ENCODE measurements at places on chromosomes 1 and 21.

DNA sequence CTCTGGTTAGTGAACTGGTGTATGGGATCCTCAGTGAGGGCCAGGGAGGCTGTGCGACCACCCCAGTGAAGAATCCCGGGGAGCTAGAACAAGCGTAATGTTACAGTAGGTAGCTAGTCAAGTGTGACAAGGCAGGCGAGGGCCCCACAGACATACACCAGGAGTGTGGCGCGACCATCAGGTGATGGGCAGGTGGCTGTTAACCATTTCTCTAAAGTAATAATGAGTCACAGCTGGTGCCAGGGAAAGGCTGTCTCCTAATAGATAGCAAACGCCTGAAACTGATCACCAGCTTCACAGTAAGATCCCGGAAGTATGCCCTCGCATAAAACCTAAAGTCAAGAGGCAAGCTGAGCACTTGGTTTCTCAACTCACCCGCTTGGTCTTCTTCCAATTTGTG is 40.5 kb upstream of the TARBP1 start:
- DNase-seq, result peak; percentile 19

DNA sequence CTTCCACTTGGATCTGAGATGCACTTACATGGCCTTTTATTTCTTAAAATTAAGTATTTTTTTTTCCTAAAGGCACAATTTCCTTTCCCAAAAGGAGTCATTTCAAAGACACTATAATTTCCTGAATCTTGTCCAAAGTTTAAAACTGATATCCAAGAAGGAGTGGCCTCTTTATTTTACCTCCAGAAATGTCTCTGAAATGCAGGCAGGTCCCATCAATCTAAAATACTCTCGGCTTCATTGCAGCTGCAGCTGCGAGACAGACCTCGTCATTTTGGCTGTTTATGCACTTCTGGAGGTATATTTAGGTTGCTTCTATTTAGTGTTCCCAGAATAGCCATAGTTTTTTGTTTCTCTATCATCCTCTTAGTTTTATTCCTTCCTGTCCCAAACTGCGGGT is 172.7 kb upstream of the COA6 start:
- DNase-seq, result no peak

DNA sequence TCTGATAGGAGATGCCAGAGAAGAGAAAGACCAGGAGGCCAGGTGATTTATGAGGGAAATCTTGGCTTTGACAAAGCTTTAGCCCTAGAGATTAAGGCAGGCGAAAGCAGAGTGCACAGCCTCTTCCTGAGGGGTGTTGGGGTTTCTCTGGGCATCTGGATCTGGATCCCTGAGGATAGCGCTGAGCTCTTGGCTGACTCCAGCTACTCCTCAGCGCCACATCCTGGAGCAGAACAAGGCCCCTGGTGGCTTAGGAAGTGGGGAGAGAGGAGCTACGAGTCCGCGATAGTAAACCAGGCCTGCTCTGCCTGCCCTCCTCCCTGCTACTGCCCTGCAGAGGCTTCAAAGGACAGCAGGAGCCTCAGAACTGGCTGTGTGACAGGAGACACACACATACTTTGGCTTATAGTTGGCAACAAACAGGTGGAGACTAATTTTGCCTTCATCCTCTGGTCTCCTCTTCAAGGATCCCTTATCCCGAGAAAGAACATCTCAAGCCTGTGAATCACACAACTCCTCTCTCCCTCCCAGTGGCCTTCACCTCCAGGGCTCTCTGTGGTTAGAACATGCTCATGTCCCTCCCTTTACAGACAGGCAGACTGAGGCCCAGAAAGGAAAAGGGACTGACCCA is 66.9 kb downstream of the TRABD2B start:
- DNase-seq, result no peak

GRCh38 chr1:18776777-18777176 is 82.7 kb downstream of the TAS1R2 start:
- no peak for DNase-seq

DNA sequence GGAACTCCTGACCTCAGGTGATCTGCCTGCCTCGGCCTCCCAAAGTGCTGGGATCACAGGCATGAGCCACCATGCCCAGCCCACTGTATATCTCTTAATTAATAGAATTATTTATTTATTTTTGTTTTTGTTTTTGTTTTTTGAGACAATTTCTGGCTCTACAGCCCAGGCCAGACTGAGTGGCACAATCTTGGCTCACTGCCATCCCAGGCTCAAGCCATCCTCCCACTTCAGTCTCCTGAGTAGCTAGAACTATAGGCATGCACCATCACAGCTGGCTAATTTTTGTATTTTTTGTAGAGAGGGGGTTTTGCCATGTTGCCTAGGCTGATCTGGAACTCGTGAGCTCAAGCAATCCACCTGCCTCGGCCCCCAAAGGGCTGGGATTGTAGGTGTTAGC is 15.7 kb upstream of the WDTC1 start:
- no peak for DNase-seq

GRCh38 chr1:116817582-116818064 is 63.4 kb downstream of the CD2 start:
- DNase-seq, result peak; percentile 49

- no peak for DNase-seq
Observed at GRCh38 chr1:58457023-58457635, 89.4 kb downstream of the OMA1 start.

GRCh38 chr1:72891976-72892375 is 609.6 kb upstream of the NEGR1 start:
- DNase-seq, result no peak

DNA sequence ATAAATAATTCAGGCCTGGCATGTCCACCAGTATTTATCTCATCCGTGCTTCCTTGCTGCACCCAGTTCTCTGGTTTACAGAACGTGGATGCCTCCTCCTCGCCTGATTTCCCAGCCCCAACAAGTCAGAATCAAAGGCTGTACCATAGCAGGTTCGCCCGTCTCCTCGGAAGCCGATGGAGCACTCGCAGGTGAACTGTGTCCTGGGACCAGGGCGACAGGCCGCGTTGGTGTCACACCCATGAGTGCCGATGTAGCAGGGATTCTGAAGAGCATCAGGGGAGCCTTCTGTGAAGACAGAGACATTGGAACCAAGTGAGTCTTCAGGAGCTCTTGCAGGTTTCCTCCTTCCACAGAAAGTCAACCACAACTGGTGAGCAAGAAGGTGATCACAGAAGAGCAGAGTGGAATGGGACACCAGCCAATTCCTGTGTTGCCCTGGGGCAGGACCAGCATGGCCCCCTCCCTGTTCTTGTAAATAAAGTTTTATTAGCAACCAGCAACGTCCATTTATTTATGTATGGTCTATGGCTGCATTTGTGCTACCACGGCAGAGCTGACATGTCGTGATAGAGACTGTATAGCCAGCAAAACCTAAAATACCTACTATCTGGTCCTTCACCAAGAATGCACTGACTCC is 40.8 kb downstream of the NID1 start:
- no peak for DNase-seq

DNA sequence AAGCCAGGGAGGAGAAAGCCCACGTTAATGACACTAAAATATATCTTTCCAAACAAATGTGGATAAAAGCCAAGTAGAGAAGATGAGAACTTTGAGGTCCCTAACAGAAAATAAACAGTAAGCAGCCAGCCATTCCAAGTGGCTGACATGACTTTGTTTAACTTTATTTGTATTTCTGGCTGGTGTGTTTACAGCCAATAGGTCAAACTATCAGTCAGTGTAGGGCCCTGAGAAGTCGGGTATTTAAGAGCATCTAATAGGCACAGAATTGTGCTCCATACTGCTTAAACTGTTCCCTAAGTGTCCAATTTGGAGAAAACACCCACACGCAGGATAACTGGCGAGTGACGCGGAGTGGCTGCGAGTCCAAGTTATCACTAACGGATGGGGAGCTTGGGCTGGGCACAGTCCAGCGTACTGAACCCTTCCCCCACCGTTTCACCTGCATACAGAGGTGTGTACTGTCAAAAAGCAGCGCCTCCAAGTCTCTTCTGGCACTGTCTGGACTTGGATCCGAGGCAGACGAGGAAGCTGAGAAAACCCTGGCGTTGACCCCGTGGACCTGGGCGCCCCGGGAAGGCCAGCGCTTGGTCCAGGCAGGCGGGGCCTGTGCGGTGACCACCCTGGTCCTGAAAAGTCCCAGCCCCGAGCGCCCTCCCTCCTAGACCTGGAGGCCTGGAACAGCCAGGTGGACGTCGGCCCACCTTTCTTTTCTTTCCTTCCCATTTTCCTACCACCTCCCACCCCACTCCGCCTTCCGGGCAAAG is 662 bp upstream of the LGALS8 start:
- DNase-seq, result peak; percentile 34

DNA sequence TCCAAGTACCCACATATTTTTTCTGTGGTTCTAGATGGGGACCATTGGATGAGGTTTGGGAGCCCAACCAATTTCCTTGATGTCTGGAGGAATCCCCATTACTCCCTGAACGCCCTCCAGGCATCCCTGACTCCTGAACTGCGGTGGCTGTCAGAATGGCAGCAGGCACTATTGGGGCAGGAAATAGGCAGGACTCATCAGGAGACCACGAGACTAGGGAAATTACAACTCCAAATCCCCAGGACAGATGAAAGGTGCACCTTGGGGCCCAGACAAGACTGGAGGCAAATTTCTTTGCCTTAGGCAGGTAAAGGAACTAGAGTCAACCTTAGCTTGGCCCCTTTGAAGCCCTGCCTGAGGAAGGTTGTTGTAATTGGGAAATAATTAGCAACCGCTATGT is 1.1 kb downstream of the CGN start:
- DNase-seq, result no peak

GRCh38 chr1:86965827-86966182 is 51.4 kb downstream of the HS2ST1 start:
- DNase-seq, result no peak

- no peak for DNase-seq
Observed at GRCh38 chr1:33169290-33170055, 12.4 kb downstream of the TRIM62 start.

- DNase-seq, result peak; percentile 40
Observed at GRCh38 chr21:41816583-41817165, 49.8 kb upstream of the RIPK4 start.

- DNase-seq, result no peak
Observed at GRCh38 chr1:32647308-32648134, 2.8 kb downstream of the ZBTB8OS start.

- no peak for DNase-seq
Observed at GRCh38 chr1:179151908-179152682, 70.2 kb downstream of the TOR3A start.

DNA sequence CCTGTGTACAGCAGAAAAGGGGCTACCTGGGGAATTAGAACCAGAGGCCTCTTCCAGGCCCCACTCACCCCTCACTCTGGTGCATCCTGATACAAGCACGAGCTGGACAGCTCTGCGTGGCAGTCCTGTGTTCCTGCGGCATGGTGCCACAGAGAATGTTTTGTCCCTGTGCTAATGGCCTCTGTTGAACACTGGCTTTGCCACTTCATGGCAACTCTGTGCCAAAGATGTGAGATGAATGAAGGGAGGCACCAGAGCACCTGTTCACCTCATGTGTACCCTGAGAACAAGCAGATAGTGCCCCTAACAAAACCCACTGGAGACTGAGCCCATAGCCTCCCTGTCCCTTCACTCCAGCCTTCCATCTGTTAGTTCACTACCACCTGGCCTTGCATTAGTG is 199.3 kb upstream of the COA6 start:
- no peak for DNase-seq

GRCh38 chr1:243286409-243287122 is 30.7 kb downstream of the SDCCAG8 start:
- DNase-seq, result no peak

DNA sequence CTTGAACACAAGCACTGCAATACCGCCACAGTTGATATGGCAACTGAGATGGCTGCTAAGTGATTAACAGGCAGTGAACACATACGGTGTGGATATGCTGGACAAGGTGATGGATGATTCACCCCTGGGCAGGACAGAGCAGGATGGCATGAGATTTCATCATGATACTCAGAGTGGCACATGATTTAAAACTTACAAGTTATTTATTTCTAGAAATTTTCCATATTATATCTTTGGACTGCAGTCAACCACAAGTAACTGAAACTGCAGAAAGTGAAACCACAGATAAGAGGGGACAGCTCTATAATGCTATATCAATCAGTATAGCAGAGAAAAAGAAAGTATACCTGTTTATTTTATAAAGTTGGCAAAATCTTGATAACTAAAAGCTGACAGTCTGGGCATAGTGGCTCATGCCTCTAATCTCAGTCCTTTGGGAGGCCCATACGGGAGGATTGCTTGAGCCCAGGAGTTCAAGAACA is 47.9 kb downstream of the PHACTR4 start:
- DNase-seq, result no peak

DNA sequence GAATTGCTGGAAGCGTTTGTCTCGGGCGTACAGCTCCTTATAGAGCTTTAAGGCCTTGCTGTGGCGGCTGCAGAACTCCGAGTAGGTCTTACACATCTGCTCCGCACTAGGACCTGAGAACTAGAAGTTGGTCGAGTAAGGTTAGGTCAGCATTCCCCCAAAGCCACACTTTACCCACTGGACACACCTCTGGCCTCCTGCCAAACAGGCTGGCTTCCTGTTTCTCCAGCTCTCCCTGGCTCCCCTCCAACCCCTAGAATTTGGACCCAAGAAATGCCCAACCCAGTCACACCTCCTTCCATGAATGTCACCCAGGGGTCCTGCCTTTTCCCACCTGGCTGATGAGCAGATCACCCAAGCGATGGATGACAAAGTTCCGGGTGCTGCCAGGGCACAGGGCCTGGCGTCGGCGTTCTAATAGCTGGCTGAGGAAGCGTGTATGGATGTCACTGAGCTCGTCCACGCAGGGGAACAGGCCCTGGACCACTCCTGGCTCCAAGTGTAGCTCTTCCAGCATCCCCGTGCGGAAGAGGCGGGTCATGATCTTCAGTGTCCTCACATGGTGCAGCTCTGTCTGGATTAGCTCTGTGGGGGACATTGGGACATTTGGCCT is 15.6 kb downstream of the ARHGEF2 start:
- no peak for DNase-seq

DNA sequence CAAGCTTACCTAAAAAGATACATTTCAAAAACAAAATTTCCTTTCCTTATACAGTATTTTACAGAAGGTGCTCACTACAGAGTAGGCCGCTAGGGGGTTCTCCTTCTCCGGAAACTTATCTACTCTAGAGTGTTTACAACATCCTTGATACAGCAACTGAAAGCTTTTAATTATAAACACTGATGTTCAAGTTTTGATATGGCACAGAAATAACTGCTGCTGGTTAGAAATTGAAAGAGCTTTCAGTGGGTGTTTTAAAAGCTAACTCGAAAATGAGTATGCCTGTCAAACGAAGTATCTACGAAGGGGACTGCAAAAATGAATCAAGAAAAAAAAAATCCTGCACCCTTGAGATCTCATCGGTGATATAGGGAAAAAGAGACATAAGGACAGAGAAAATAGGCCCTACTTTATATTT is 1.0 kb downstream of the YOD1 start:
- DNase-seq, result peak; percentile 9

GRCh38 chr1:94015489-94015817 is 105.5 kb downstream of the ABCA4 start:
- DNase-seq, result no peak

- DNase-seq, result peak; percentile 10
Observed at GRCh38 chr1:201072149-201072548, 40.1 kb downstream of the CACNA1S start.

DNA sequence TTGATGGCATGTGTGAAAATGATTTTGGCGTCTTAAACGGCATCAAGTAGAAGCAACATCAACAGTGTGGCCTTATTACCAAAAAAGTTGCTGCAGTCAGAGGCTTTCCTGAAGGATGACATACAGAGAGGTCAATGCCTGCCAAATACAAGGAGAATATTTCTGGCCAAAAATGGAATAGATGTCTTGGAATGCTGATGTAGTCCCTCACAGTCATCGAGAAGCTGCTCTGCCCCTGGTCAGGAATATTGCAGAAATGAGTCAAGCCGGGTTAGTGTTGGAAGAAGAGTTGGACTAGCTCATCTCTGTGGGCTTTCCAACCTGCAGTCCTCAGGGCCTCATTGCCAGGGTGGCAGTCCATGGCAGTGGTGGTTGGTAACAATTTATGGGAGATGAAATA is 42.1 kb downstream of the NOS1AP start:
- DNase-seq, result no peak
